Naive thymus-derived CD4-positive, alpha-beta T cell (primary cell): ENCODE measurements at places on chromosomes 3 and 15. TPM values are rescaled to one million over a fixed set of nuclear protein-coding genes. Genes with fewer than 3 reads are reported as not detected.

- DNase-seq, result no peak
These were observed 26.4 kb downstream of the ACAA1 start for GRCh38 chr3:38110314-38111050.

GRCh38 chr15:67603063-67603462, 60.6 kb downstream of the MAP2K5 start:
- no peak for DNase-seq

TRAIP gene
- 5.7 TPM for total RNA-seq

DNA sequence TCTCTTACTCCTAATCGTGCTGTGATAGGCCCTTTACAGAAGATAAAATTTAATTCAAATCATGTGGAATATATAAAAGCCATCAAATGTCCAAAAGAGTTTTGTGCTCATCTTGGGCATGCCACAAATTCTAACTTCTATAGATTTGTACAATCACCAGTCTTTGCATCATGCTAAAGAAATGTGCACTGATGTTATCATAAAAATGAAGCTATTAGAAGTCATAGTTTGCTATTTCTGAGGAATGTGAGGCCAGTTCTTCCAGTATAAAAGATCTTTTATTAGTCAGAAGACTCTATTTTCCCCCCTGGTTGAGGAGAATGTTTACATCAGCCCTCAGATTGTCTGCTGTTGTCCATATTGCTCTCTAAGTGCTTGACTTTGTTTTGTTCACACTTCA, 2.1 kb upstream of the ANXA2 start:
- no peak for DNase-seq

- DNase-seq, result no peak
These were observed 192.6 kb downstream of the MEX3B start for GRCh38 chr15:81853150-81853748.

- DNase-seq, result no peak
These were observed 30.3 kb downstream of the ABHD2 start for GRCh38 chr15:89118481-89118989.

GALNT15 gene
- not detected for total RNA-seq
